ENCODE measurements at places on chromosomes 4 and X. TPM values are rescaled to one million over a fixed set of nuclear protein-coding genes. Genes with fewer than 3 reads are reported as not detected.

Gene HPRT1
- 129 TPM for total RNA-seq

GRCh38 chrX:24870143-24870542, 145.6 kb downstream of the ARX start:
- DNase-seq = no peak

Gene ZFP92
- 2.1 TPM for total RNA-seq

DNA sequence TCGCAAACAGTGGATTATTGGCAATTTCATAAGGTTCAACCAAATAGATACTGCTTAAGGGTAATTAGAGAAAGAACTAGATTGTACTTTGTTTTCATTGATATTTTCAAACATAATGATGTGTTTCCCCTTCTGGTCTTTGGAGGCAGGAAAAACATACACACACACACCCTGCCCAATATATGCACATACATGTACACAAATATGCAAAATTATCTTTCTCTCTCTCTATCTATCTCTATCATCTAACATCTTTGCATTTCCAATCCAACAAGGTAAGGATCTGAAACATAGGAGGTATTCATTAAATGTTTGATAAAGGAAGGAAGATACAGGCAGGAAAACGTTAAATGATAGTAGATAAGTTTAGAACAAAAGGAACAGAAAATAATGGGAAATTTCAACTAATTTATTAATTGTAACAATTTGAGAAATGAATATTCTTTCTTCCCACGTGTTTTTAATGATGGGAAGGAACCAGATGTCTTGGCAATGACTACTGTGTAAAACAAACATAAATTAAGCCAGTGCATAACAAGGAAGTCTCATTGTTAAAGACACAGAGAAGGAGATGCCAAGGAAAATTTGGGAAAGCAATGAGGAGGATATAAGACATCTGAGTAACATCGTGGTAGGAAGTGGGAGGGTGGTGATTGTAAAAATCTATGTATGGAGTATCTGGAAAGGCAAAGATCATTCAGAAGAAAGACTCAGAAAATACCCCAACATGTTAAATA, 532.1 kb downstream of the GBA3 start:
- no peak for DNase-seq

Gene ZBED1
- total RNA-seq = 37.3 TPM

DNA sequence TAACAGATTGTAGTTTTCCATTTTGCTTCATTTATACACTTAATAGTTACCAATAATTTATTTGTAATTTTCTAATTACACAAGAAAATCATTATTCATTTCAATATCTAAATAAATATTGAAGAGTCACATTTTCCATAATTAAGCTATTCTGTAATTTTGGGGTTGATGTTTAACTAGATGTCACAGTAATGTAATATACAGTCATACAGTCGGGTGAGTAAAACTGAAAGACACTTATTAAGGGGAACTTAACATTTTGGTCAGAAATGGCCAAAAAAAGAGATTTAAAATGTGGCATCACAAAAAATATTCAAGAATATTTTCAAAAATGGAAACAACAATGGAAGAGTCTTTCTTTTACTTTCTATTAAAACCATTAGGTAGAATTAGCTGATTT, 1080.3 kb downstream of the ARAP2 start:
- DNase-seq = no peak

GRCh38 chr4:140869446-140869845, 113.3 kb upstream of the TBC1D9 start:
- no peak for DNase-seq

- DNase-seq = no peak
Observed at GRCh38 chr4:5893004-5893580, at the start of gene CRMP1. CRMP1 (minus strand) TSS chr4:5893086; CDS start chr4:5892969, 117 bp downstream.

- DNase-seq = no peak
Observed at GRCh38 chrX:13775837-13776236, 41.1 kb downstream of the GPM6B start.

Gene MAMLD1
- total RNA-seq = 18.4 TPM

Gene GAK
- total RNA-seq = 125 TPM

DNA sequence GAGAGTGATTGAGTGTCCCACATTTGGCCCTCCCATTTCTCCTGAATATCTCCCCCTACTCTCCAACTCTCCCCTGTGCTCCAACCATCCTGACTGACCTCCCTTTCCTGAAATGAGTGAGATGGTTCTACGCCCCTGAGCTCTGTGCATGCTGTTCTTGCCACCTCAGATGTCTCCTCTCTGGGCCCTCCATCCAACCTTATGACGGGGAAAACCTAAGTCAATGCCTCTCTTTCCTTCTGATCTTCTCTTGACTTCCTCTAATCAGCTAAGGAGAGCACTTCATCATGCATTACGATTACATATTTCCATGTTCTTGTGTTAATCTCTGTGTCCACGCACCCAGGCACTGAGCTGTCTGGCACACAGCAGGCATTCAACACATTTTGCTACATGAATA, 1.1 kb upstream of the TNIP3 start:
- no peak for DNase-seq

Gene COL25A1
- not detected for total RNA-seq

DNA sequence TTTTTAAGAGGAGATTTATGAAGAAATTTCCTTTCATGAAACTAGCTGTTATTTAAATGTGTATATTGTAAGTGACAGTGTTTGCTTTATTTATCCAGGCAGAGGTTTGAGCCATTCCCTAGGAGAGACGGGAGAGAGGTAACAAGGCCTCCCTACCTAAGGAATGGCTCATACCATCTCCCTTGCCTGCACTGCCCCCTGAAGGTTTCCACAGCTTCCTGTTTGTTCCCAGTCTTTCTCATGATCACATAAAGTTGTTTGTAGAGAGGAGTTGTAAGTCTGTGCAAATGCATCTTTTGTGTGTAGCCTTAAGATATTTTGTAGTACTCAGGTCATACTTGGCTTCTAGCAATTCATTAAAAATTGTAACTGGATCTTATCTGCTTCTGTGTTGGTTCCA, 1504.5 kb upstream of the PCDH10 start:
- no peak for DNase-seq

Gene SYP
- total RNA-seq = 4.3 TPM

DNA sequence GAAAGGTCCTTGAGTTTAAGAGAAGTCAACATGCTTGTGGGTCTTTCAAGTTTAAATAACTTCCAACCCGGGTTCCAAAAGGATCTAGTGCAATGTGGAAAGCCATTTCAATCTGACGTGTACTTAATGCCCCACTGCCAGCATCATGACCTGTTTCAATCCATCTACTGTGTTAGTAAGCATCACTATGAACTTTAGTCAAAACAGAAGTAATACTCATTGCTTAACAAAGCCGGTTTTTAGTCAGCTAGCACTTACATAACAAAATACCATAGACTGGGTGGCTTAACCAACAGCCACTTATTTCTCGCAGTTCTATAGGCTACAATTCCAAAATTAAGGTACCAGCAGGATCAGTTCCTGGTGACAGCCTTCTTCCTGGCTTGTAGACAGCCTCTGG, 677.5 kb downstream of the DMD start:
- no peak for DNase-seq

Gene IQSEC2
- total RNA-seq = 0.14 TPM

Gene MAGEA2
- total RNA-seq = not detected

- DNase-seq = no peak
Observed at GRCh38 chr4:53919535-53919934, 144.9 kb downstream of the CHIC2 start.

Gene CENPE
- 36.5 TPM for total RNA-seq

DNA sequence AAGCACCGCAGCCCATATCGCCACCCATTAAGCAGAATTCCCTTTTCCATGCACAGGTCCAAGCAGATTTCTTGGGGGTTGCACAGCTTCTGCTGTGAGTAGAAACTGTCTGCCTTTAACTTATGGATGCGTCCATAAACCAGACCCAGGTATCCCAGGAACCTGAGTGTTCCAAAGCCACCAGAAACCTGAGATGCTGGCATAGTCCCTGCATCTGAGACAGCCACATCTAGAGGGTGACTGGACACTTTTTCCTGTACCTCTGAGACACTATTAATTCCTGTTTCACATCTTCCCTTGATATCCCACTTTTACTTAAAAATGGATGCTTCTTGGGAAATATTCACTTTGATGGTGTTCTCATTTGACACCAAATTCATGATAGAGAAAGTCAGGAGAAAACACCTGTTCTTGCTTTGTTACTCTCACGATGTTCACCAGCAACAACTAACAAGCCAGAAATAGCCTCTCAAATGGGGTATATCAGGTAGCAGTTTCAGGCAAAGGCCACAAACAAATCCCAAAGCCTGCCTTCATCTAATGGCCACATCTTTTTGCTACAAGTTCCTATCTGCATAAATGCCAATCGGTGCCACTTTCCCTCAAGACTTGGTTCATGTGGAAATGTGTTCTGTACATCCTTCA, 45.5 kb upstream of the PRDX4 start:
- no peak for DNase-seq

GRCh38 chr4:14177987-14178386, 550.5 kb upstream of the BOD1L1 start:
- no peak for DNase-seq

GRCh38 chrX:120514236-120514635, 45.1 kb upstream of the LAMP2 start:
- no peak for DNase-seq

- DNase-seq = no peak
Observed at GRCh38 chr4:78004270-78004669, 52.9 kb upstream of the FRAS1 start.

DNA sequence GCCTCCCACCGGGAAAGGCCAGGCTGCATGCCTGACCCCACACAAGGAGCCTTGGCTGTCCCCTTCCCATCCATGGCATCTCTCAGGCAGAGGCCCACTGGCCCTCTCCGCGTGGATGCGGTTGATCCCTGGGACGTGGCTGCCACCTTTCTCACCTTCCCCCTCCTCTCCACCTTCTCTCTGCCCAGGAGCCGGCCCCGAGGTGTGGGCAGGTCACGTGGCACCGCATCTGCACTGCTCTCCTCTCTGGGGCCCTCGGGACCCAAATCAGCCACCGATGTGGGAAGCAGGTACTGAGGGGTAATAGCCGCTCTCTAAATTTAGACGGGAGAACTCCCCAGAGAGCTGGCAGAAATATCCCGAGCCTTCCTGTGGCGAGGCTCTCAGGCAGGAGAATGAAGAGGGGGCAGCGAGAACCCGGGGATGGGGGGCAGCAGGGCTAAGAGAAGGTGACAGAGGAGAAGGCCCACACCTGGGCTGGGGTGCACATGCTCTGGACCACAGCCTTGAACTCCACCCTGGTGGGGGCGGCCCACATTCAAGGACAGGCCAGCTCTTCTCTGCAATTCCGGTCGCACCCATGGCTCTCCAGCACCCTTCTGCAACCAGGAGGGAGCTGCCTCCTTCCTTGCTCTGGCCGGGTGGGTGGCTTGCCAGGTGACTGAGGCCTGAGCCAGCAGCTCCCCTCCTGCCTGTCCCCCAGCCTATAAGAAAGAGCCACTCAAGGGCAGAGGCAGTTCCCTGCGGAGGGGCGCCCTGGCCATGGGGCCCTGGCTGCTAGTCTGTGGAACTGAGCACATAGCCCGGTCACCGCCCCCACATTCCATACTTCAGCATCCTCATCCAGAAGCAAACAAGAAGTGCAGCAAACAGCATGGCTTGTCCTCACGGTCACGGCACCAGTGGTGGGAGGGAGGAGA, 9.6 kb upstream of the DUSP9 start:
- DNase-seq = no peak

Gene STOX2
- not detected for total RNA-seq

DNA sequence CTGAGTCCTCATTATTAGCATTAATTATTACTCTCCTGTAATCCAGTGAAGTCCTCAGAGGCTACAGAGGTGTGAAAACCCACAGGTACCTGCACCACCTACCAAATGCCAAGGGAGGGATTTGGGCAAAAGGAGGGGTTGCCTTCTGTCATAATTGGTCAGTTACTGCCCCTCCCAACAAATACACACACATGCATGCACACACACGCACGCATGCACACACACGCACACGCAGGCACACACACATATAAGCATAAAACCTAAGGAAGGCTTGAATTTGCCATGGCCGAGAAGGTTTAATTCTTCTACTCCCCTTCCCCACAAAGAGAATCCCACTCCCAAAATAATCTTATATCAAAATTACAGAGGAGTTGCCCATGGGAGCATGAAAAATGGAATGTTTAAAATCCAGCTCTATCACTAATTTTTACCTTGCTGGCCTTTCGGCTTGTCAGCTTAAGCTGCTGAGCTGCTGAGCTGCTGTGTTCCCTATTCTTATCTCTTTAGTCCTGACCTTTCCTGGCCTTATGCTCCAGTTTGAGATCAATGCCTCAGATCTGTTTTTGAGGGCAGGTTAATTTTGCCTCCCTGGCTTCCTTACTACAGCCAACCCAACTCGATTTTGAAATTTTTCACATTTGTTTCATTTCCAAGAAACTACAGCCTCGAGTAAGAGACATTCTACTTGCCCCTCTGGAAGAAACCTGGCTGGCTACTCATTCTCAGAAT, 95.0 kb downstream of the CAMK2D start:
- no peak for DNase-seq

DNA sequence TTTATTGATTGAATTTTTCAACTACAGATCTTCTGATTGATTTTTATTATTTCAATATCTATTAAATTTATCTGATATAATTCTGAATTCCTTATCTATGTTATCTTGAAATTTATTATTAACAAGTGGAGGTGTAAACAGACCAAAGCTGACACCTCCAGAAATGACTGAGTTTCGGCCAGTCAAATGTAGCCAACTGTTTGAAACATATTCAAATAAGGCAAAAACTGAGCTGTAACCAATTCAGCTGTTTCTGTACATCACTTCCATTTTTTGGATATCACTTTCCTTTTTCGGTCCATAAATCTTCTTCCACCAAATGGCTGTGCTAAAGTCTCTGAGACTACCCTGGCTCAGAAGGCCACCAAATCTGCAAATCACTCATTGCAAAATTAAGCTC, 2127.3 kb upstream of the AGA start:
- no peak for DNase-seq

Gene LANCL3
- 0.16 TPM for total RNA-seq

Gene MAGED4
- total RNA-seq = not detected

DNA sequence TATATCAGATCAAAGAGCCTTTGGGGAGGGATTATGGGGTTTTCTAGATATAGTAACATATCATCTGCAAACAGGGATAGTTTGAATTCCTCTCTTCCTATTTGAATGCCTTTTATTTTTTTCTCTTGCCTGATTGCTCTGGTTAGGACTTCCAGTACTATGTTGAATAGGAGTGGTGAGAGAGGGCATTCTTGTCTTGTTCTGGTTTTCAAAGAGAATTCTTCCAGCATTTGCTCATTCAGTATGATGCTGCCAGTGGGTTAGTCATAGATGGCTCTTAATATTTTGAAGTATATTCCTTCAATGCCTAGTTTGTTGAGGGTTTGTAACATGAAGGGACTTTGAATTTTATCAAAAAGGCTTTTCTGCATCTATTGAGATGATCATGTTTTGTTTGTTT, 25.6 kb upstream of the ABCB7 start:
- no peak for DNase-seq

Gene CXCL6
- not detected for total RNA-seq

GRCh38 chr4:114598191-114599121, at the start of gene UGT8:
UGT8 (plus strand) TSS chr4:114598807; CDS start chr4:114622881, 24,074 bp downstream.
- DNase-seq = peak; percentile 12

DNA sequence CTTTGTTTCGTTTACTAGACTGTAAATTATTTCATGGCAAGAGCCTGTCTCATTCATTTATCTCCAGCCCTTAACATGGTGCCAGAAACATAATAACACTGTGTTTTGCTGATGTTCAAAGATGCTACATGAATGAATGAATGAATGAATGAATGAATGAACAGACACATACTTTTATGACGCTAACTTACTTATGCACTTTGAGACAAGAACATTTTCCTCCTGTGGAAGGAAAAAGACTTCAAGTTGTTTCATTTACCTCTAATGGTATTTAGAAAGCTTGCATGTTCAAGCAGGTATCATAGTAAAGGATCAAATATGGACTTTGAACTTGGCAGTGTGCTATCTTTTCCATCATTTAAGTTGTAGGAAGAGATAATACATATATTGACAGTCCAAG, 131.6 kb downstream of the GLRA2 start:
- DNase-seq = no peak

Data from activated T-helper 2 cell treated with anti-CD3 and anti-CD28 coated beads, Interferon-gamma antibody, Interleukin-2, Interleukin-4, amounts not matched to agents 10 μg/mL and 5 μg/mL and 100 μg/mL, durations not matched to agents 14 hours and 24 hours and 36 hours (primary cell).